Adrenal gland (tissue), 19 donors: ENCODE measurements at places on chromosomes 7 and 10. TPM values are rescaled to one million over a fixed set of nuclear protein-coding genes. Genes with fewer than 3 reads are reported as not detected.

- no peak overlapping the region for H3K27ac ChIP-seq
- H3K27me3 ChIP-seq, result no peaks in the 10 kb centered on the region
- H3K4me1 ChIP-seq, result peaks cover 14% of the 10 kb centered on the region
- H3K36me3 ChIP-seq, result no peaks in the 10 kb centered on the region
- no peak overlapping the region for H3K4me3 ChIP-seq
Measured at GRCh38 chr10:132611026-132611910, 73.7 kb downstream of the INPP5A start.

The GIMAP5 gene
- total RNA-seq, result 19.5 TPM

The C7orf57 gene
- total RNA-seq, result not detected

DNA sequence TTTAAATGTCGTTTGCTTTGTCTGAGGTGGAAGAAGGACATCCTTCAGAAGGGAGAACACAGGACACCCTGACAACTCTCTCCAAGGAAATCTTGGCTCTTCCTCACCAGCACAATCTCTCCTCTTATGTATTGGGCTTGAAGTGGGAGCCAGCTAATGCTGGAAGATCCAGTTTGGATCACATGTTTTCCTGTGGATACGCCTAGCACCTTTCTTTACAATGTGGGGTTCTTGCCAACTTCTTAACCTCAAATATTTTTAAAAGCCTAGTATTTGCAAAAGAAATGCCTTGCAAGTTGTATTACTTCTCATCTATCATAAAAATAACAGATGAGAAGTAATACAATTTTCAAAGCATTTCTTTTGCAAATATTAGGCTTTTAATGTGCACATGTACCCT is 76.4 kb downstream of the FRMD4A start:
- H3K27ac ChIP-seq, result no peak overlapping the region
- no peak overlapping the region for H3K4me3 ChIP-seq
- no peaks in the 10 kb centered on the region for H3K36me3 ChIP-seq
- peaks cover 7% of the 10 kb centered on the region for H3K27me3 ChIP-seq

DNA sequence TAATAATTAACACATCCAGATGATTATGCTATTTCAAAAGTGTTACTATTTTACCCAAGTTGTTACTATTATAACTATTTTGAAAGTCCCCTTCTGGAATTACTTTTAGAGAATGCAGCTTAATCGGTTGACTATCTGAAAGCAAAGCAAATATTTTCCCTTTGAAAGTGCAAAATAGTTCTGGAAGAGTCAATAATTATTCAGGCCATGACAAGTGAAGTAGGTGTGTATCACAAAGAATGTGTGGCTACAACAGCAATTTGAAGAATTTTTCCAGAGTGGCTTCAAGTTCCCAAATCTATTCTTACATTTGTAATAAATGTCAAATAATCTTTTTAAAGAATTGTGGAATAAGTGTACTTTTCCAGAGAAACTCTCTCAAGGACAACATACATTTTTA is 42.8 kb downstream of the RNLS start:
- no peak overlapping the region for H3K27ac ChIP-seq
- H3K36me3 ChIP-seq, result no peaks in the 10 kb centered on the region
- H3K4me3 ChIP-seq, result no peak overlapping the region
- DNase-seq, result no peak
- H3K27me3 ChIP-seq, result no peaks in the 10 kb centered on the region
- no peaks in the 10 kb centered on the region for H3K4me1 ChIP-seq

DNA sequence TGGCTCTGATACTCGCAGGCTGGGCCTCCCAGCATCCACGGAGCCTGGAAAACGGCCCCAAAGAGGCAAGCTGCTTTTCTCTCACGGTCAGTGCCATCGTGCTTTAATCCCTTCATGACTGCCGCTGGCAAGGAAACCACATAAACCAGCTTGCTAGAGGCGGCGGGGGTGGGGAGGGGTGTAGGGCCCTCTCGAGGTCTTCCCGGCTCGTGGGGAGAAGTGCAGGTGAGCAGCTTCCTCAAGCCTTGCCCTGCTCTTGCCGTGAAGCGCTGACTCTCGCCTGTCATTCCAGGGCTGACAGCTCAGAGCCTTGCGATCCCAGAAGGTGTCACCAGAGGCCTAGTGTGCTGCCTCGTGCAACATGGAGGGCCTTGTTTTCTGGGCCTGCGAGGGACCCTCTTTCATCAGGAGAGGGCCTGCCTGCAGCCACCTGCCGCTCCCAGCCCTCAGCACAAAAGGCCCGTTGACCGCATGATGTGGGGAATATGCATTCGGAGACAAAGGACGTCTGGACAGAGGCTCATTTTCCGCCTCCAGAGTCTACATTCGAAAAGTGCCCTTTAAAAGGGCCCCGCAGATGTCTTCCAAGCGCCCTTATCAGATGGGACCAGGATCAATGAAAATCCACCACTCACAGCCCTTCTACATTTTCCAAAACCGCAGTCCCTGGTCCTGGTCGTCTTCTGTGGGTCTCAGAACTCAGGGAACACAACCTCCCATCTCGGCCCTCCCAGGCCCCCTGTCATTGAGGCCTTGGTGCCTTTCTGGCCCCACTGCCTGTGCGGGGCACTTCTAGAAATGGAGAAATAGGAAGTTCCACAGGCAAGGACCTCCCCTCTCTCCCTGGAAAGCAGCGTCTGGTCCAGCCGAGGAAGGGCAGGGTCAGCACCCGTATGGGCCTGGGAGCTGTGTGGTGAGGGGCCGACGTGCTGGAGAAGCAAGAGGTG is 58.7 kb downstream of the ZRANB1 start:
- H3K27ac ChIP-seq, result peak overlapping the region; percentile 92
- no peaks in the 10 kb centered on the region for H3K36me3 ChIP-seq
- no peak overlapping the region for H3K4me3 ChIP-seq
- peaks cover 53% of the 10 kb centered on the region for H3K4me1 ChIP-seq
- DNase-seq, result peak; percentile 67
- H3K27me3 ChIP-seq, result no peaks in the 10 kb centered on the region

- H3K4me3 ChIP-seq, result no peak overlapping the region
- H3K4me1 ChIP-seq, result peaks cover 3% of the 10 kb centered on the region
- H3K27me3 ChIP-seq, result no peaks in the 10 kb centered on the region
- no peaks in the 10 kb centered on the region for H3K36me3 ChIP-seq
- no peak overlapping the region for H3K27ac ChIP-seq
Measured at GRCh38 chr10:63434866-63435854, 30.6 kb downstream of the JMJD1C start.

GRCh38 chr10:129743738-129744133 is 220.3 kb downstream of the EBF3 start:
- H3K27ac ChIP-seq, result no peak overlapping the region
- DNase-seq, result no peak
- no peaks in the 10 kb centered on the region for H3K36me3 ChIP-seq
- H3K4me1 ChIP-seq, result no peaks in the 10 kb centered on the region
- H3K4me3 ChIP-seq, result no peak overlapping the region
- H3K27me3 ChIP-seq, result no peaks in the 10 kb centered on the region

- no peak overlapping the region for H3K27ac ChIP-seq
- no peaks in the 10 kb centered on the region for H3K36me3 ChIP-seq
- H3K4me3 ChIP-seq, result no peak overlapping the region
- H3K4me1 ChIP-seq, result no peaks in the 10 kb centered on the region
- no peaks in the 10 kb centered on the region for H3K27me3 ChIP-seq
- DNase-seq, result no peak
Measured at GRCh38 chr7:126696256-126697038, 556.3 kb downstream of the GRM8 start.

The TAS2R41 gene
- total RNA-seq, result not detected

- no peak overlapping the region for H3K27ac ChIP-seq
- no peaks in the 10 kb centered on the region for H3K27me3 ChIP-seq
Measured at GRCh38 chr10:31099094-31099493, 67.4 kb upstream of the ZNF438 start.

The ADARB2 gene
- total RNA-seq, result 1.9 TPM
